Fibroblast of gingiva (primary cell): ENCODE measurements at places on chromosomes 2 and 18.

- DNase-seq: no peak
These were observed 240.3 kb downstream of the LRATD1 start for GRCh38 chr2:14872779-14873325.

GRCh38 chr2:182906454-182906853, 40.0 kb upstream of the FRZB start:
- DNase-seq: no peak

DNA sequence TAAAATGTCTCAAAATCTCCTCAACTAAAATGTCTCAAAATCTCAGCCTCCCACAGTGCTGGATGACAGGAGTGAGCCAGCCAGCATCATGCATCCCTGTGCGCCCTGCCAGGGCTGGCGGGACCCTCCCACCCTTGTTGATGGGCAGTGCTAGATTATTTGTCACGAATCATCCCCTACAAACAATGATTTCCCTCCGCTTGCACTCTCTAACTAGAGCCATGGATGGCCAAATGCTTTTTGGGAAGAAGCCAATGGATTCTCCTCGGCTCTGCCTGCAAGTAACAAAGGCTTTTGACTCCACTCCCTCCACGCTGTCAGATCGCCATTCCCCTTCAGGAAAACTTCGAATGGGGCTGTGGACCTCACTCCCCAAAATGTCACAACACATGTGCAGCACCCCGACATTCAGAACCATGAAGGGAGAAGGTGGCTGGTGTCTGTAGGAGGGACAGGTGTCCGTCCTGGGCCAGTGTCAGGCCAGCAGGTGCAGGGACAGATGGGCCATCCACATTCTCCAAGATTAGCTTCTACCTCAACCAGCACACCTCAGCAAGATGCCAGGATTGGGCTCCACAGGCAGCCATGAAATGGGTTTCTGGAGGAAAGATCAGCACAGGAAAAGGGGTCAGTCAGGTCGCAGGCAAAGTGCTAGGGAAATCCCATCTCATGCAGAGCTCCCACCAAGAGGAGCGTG, 11.5 kb downstream of the AMER3 start:
- DNase-seq: no peak

DNA sequence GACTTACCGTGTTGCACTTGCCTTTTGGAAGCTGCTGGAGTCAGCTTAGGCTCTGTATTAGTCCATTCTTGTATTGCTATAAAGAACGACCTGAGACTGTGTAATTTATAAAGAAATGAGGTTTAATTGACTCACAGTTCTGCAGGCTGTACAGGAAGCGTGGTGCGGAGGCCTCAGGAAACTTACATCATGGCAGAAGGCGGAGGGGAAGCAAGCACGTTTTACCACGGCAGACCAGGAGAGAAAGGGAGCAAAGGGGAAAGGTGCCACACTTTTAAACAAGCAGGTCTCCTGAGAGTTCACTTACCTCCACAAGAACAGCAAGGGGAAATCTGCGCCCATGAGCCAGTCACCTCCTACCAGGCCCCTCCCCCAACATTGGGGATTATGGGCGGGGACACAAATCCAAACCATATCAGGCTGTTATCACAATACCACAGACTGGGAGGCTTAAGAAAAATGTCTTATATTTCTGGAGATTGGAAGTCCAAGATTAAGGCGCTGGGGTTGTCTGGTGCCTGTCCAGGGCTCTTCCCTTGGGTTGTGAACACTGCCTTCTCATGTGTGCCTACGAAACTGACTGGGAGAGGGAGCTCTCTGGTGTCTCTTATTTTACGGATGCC, 3.6 kb upstream of the D2HGDH start:
- DNase-seq: no peak

- no peak for DNase-seq
These were observed 141.6 kb downstream of the TWIST2 start for GRCh38 chr2:238989484-238989883.

GRCh38 chr2:80030135-80030534, 274.4 kb downstream of the LRRTM1 start:
- no peak for DNase-seq

GRCh38 chr2:188146888-188147287, 144.8 kb upstream of the GULP1 start:
- DNase-seq: no peak

- no peak for DNase-seq
These were observed 16.6 kb upstream of the DNMT3A start for GRCh38 chr2:25358249-25358815.
